ENCODE measurements at places on chromosomes 12 and 14.

GRCh38 chr14:20630340-20631022 lies 11.0 kb downstream of the OR6S1 start:
- no peak for DNase-seq

DNA sequence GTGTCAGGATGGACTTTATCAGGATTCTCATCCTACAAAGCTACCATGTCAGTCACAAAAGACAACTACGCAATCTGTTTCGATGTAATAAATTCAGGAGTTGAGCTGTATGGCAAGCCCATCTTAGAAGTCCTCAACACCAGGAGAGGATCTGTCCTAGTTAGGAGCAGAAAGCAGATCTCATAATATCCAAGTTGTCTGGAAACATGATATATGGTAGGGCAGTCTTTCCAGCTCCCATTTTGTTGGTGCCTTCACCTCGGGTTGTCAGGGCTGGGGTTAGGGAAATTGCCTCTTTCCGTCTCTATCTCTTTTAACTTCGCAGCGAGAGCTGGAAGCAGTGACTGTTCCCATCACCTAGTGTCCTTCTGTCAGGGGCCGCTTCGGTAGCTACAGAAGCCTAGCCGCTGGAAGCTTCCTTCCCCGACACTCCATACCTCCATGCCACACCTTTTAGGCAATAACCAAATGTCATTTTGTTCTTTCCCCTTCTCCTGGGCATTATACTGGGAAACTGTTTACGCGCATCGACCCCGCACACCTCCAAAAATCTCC lies 1.4 kb downstream of the NIN start:
- no peak for DNase-seq

- DNase-seq, result no peak
Measured at GRCh38 chr12:42538203-42538602, 51.3 kb downstream of the PRICKLE1 start.

- no peak for DNase-seq
Measured at GRCh38 chr14:73877790-73878189, 8.9 kb upstream of the ZNF410 start.

DNA sequence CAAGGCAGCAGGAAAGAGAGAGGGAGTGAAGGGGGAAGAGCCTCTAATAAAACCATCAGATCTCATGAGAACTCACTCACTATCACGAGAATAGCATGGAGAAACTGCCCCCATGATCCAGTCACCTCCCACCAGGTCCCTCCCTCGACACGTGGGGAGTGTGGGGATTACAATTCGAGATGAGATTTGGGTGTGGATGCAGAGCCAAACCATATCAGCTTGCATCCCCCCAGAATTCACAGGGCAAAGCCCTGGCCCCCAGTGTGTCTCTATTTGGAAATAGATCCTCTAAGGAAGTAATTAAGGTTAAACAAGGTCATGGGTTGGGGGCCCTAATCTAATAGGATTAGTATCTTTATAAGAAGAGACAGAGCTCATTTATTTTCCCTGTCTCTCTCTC lies 56.1 kb upstream of the TCL1A start:
- no peak for DNase-seq

- no peak for DNase-seq
Measured at GRCh38 chr12:114396869-114397719, 8.8 kb downstream of the TBX5 start.

- no peak for DNase-seq
Measured at GRCh38 chr14:49933128-49933527, 40.2 kb downstream of the ARF6 start.

DNA sequence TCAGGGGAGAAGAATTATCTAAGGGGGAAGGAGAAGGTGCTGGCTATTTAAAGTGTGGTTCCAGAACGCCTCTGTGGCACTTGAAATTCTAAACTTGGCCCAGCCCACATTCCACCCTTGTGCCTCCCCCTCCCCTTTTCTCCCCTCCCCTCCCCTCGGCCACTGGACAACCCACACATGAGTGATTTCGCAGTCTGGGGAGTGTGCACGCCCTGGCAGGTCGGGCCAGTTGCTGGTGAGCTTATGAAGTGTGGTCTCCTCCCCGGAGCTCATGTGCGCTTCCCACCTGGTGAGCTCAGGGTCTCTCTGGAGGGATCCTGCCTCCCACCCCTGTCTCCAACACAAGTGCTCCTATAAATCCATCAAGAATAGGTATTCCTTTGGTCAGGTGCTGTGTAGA lies at the start of gene SLC6A13:
Gene SLC6A13, minus strand, starts transcription at position 20 of the 400 bp plus-strand sequence. CDS start 2,784 bp downstream, outside the sequence.
- no peak for DNase-seq

DNA sequence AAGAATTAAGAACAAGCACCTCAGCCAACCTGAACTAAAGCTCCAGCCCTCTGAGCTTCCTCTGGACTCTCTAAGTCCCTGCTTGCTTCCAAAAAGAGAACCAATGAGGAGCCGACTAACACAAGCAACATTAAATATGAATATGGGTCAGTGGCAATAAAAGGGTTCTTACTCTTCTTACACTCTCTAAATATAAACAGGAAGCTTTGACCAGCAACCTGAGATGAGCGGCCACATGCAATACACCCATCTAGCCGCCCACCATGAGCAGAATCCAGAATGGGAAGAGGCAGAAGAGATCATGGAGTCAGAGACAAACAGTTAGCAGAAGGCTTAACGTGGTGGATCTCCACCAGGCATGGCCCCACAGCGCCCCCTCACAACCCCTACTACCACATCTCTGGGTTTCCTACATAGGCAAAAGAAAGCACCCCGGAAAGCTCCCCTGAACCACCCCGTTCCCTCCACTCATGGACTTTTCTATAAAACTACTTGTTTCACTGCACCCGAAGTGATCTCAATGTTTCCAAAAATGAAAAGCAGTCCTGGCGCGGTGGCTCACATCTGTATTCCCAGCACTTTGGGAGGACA lies 59.4 kb downstream of the TTC7B start:
- no peak for DNase-seq

DNA sequence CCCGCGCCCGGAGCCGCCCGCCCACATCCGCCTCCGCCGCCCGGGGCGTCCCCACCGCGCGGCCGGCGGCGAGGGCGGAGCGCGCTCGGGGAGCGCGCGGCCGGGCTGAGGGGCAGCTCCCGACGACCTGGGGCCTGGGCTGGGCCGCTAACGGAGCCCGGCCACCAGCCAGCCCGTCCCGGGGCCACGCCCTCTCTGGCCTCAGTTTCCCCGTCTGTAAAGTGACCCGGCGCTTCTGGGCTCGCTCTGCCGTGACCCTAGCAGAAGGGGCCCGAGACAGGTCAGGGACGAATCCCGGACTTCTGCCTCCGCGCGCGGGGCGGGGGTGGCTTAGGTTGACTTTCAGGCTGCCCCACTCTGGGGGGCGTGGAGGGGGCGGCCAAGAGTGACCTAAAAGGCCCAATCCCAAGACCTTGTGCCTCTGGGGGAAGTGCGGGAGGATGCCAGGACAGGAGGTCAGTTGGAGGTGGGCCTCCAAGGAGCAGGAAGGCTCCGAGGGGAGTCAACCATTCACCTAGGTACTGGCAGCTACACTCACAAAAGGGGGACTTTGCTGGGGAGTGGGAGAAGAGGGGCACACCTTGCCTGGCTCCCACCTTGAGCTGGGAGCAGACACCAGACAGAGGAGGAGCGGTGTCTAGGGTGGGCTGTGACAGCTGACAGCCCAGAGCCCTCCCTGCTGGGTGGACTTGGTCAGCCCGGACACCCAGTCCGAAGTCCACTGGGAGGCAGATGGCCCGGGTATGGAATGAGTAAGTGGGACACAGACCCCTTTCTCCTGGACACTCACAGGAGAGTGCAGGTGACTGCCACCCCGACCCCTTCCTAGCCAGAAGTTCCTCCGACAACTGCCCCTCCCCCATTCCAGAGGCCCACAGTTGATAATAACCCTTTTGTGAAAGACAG lies 486 bp upstream of the AKT1 start:
- DNase-seq, result no peak

DNA sequence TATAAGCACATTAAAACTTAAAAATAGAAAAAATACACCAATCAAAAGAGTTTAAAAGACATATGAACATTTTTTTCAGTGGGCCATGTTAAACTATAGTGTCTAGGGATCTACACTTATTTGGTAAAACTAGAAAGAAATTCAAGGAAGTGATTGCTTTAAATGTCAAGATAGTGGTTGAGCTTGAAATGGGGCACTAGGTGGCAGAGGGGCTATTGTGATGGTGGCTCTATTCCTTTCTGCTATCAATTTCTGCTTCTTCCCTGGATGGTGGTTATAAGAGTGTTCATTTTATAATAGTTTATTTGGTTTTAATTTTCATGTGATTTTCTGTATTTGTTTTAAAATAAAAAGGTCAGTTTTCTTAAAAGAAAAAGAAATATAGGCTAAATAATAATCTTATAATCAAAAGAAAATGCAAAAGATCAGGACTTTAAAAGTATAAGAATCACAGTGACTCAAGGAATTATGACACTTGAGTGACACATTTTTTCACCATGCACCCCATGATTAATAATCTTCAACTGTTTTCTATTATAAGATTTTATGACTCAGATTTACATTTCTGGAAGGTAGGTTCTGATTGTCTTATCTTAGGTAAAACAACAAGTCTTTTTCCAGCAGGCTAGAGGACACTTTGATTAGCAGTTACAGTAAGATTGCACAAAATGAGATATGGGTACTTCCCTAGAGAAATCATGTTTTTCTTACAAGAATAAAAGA lies 137.5 kb downstream of the FSCB start:
- DNase-seq, result no peak

GRCh38 chr12:104280717-104281458 lies 22.7 kb upstream of the EID3 start:
- no peak for DNase-seq

- DNase-seq, result no peak
Measured at GRCh38 chr14:52948836-52949235, 2.0 kb downstream of the FERMT2 start.

DNA sequence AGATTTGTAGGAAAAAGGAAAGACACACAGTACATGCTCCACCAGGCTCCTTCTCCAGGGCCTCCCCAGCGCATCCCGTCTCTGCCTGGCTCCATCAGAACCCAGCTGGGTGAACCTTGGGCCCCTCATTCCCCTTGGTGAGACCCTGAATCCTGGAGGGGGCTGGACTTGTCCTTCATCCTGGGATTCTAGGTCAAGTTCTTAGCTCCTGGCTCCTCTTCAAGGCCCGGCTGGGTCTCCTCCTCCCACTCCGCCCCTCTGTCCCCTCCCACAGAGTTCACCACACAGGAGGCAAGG lies 49.2 kb downstream of the PSMA6 start:
- no peak for DNase-seq

- DNase-seq, result no peak
Measured at GRCh38 chr14:53850714-53851296, 105.8 kb downstream of the BMP4 start.

GRCh38 chr14:84442521-84442920 lies 1087.4 kb upstream of the FLRT2 start:
- no peak for DNase-seq

- DNase-seq, result no peak
Measured at GRCh38 chr14:21241218-21241819, 27.9 kb downstream of the HNRNPC start.

- no peak for DNase-seq
Measured at GRCh38 chr14:97706819-97707218, 909.6 kb downstream of the VRK1 start.

- DNase-seq, result no peak
Measured at GRCh38 chr12:13701502-13701901, 279.9 kb downstream of the GRIN2B start.

DNA sequence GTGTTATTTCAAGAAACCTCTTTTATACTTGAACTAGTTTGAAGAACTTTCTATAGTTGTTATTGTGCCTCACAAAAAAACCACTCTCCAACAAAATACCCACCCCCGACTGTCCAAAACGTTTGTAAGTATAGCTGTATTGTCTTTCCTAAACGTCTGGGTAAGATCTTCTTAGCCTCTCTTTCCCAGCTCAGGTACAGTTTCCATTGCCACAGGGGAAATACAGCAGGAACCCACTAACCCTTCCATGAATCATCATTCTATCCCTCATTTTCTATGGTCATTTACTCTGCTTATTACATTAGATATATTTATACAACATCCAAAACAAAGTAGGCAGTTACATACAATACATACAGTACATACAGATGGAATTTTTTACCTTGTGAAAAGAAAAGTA lies 70.8 kb downstream of the ZFC3H1 start:
- DNase-seq, result no peak

DNA sequence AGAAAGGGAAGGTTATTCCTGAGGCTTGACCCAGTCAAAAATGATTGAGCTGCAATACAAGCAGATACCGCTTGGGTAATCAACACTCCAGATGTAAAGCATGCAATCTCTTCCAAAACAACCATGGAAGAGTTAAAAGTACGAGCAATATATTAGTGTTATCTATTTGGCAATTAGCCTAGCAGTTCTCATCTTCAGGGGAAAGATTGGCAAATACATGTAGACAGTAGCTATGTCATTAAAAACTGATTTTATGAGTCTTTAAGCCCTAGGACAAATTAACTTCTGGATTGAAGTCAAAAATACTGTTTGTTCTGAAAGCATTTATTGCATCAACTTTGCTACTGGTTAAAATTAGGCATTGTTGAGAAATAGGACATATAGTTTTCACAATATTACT lies 9.3 kb upstream of the GYS2 start:
- no peak for DNase-seq

- no peak for DNase-seq
Measured at GRCh38 chr14:26200687-26201086, 397.1 kb downstream of the NOVA1 start.

- DNase-seq, result no peak
Measured at GRCh38 chr12:89721291-89721987, 12.8 kb upstream of the ATP2B1 start.

DNA sequence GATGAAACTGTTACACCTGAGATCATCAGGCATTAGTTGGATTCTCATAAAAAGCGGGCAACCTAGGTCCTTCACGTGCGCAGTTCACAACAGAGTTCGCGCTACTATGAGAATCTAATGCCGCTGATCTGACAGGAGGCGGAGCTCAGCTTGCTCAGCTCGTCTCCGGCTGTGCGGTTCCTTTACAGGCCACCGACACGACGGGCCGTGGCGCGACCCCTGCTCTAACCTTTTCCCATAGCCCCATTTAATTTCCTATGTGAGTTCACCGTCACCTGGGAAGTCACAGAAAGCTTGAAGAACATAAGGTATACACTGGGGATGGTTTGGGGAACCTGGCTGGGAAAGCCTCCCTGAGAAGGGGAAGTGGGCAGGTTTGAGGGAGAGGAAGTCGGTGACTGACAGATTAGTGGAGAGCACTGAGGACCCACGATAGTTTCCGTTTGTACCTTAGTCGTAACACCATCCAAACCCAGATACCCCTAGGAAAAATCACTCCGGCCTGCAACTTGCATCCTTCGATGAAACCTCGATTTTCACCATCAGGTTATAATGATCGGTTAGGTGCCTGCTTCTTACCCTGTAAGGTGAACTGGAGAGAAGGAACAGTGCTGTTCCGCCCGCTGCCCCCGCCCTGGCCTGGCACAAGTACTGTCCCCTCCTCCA lies 2.8 kb upstream of the AAAS start:
- no peak for DNase-seq

DNA sequence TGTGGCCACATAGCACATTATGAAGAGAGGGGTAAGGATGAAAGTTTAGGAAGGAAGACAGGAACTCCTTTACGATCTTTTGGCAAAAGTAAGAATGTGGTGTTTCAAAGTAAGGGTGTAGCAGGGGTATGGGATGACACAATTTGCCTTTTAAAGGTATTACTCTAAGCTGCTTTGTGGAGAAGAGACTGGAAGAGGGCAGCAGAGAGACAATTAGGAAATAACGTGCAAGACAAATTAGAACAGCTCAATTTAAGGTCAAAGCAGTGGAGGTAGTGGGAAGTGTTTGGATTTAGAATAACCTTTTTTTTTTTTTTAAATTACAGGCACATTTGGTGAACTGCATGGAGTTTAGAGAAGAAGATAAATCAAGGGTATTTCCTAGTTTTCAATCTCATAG lies 342.6 kb downstream of the NOVA1 start:
- no peak for DNase-seq

Measured in NCI-H1048 (cell line).